ENCODE measurements at places on chromosomes 7 and 10. TPM values are rescaled to one million over a fixed set of nuclear protein-coding genes. Genes with fewer than 3 reads are reported as not detected.

Gene SYT15
- not detected for total RNA-seq

Gene KLLN
- total RNA-seq = 0.77 TPM

Gene VWDE
- total RNA-seq = 0.51 TPM

Gene KIAA1549
- total RNA-seq = 3.3 TPM

Gene STEAP1
- total RNA-seq = 33.7 TPM

Gene FKBP14
- 28.9 TPM for total RNA-seq

Gene AUTS2
- total RNA-seq = 3.0 TPM

Gene EBF3
- 41.7 TPM for total RNA-seq

Gene PILRA
- not detected for total RNA-seq

Gene CPA2
- not detected for total RNA-seq

Gene CH25H
- total RNA-seq = 0.06 TPM

Gene AS3MT
- 9.3 TPM for total RNA-seq

Gene KIAA1217
- 5.2 TPM for total RNA-seq

Gene ASZ1
- total RNA-seq = not detected

Gene ABCC2
- 0.58 TPM for total RNA-seq

Gene ERVW-1
- not detected for total RNA-seq

Gene SPDYE6
- total RNA-seq = not detected

Gene PTPRE
- 6.8 TPM for total RNA-seq

Gene PAX4
- not detected for total RNA-seq

Gene ACBD7
- 2.0 TPM for total RNA-seq

Gene SLC18A3
- total RNA-seq = not detected

Gene CCDC3
- 3.2 TPM for total RNA-seq

Gene SUGCT
- total RNA-seq = 23.3 TPM

Gene UCMA
- not detected for total RNA-seq

Gene TRIM74
- total RNA-seq = not detected

Gene RNF133
- total RNA-seq = not detected

Gene OPN4
- not detected for total RNA-seq

Gene AKR1D1
- total RNA-seq = not detected

Gene SLC16A9
- total RNA-seq = 0.80 TPM
